NCI-H1048 (cell line): ENCODE measurements at places on chromosomes 6 and 20.

DNA sequence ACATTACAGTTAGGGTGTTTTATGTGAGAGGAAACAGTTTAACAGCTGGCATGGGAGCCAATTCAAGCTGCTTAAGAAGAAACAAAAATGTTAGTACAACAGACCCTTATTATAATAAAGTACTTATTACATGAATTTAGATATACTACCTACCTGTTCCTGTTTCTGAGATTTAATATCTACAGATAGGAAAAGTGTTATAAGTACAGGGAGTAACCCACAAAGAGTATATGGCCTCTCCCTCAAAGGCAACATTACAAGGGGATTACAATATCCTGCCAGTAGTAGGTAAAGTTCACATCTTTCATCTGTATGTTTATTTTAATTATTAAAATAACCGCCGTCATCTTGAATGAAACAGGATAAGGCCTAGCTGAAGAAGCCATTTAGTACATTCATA lies 1.8 kb upstream of the ME1 start:
- DNase-seq: no peak

DNA sequence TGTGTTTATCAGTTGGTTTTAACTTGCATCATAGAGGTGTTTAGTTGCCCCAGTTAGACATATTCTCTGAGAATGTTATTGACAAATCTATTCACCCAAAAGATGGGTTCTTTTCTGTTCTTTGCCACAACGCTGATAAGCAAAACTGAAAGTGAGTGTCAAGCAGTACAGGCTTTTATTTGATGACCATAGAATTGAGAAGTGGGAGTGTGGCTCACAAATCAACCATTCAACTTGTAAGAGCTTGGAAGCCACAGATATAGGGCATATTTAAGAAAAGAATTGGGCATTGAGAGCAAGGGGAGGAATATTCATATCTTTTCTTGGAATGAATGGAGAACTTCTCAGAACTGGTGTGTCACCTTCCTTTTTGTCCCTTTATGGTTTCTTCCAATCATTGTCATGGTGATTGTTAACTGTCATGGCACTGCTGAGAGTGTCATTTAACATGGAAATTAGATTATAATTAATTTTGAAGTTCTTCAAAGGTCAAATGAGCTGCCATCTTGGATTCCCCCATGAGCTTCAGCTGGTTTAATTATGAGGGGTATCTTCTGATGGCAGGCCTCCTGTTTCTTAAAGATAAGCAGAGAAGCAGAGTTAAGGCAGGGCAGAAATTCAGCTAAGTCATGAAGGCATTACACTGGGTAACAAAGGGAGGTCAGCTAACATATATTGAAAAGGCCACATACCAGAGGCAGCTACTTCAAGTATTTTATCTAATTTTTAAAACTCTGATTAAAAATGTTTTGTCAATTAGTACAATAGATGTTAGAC lies 254.0 kb upstream of the HTR1E start:
- DNase-seq: no peak

- no peak for DNase-seq
These were observed 138.0 kb upstream of the RREB1 start for GRCh38 chr6:6969761-6970223.

- DNase-seq: no peak
These were observed 371.1 kb downstream of the FARS2 start for GRCh38 chr6:5632348-5632935.

DNA sequence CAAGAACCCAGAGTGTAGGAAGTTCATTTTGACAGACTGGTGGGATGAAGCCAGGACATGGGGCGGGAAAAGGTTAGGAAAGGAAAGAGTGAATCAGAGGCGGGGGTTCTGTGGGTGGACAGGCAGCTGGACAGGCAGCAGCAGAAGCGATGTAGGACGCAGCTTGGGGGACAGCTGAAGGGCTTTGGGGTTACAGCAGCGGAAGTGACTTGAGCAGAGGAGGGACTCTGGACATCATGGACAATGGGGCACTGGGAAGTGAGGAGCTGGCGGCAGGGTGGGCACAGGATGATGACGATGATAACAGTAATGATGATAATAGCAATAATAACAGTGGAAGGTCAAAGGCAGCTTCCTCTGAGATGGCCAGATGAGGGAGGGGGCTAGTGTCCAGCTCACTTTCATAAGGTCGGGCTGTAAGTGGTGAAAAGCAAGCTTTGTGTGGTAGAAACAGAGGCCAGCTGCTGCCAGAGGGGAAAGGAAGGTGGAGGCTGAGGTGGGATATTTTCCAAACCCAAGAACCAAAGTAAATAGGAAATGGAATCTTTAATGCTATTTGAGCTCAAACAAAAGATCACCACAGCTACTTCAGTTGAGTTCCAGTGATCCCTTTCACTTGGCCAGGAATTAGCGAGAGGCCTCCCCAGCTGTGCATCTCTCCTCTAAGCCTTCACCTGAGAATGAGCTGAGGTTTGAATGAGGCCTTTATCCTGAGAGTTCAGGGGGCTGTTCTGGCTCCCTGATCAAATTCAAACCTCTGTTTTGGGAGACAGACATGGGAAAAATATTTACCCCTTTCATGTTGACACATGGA lies 433.5 kb downstream of the DHX35 start:
- no peak for DNase-seq

GRCh38 chr20:16930656-16931055 lies 182.5 kb downstream of the OTOR start:
- no peak for DNase-seq

DNA sequence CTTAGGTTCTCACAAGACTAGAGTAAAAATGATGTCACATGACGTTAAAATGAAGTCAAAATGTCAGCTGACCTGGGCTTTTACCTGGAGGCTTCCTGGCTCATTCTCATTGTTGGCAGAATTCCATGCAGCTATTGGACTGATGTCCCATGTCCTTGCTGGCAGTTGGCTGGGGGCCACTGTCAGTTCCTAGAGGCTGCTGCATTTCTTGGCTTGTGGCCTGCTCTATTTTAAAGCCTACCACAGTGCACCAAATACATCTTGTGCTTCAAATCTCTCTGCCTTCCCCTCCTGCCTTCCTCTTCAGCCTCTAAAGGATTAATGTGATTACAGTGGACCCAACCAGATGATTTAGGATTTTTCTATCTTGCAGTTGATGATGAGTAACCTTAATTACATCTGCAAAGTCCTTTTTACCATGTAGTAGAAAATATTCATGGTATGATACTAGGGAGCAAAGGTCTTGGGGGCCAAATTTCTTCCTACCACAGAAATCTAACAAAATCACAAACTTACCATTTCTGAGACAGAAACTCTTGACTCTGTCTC lies 81.9 kb downstream of the FIG4 start:
- no peak for DNase-seq
